EL (cell line): ENCODE measurements at places on chromosomes 6 and 20.

GRCh38 chr6:152012227-152012626 lies 204.7 kb downstream of the ESR1 start:
- no peak for DNase-seq

- DNase-seq, result peak; percentile 75
Measured at GRCh38 chr6:75397656-75398465, 95.7 kb downstream of the FILIP1 start.

GRCh38 chr6:25017486-25017885 lies 81.7 kb upstream of the RIPOR2 start:
- DNase-seq, result no peak

GRCh38 chr6:92708945-92709344 lies 710.4 kb downstream of the EPHA7 start:
- no peak for DNase-seq

DNA sequence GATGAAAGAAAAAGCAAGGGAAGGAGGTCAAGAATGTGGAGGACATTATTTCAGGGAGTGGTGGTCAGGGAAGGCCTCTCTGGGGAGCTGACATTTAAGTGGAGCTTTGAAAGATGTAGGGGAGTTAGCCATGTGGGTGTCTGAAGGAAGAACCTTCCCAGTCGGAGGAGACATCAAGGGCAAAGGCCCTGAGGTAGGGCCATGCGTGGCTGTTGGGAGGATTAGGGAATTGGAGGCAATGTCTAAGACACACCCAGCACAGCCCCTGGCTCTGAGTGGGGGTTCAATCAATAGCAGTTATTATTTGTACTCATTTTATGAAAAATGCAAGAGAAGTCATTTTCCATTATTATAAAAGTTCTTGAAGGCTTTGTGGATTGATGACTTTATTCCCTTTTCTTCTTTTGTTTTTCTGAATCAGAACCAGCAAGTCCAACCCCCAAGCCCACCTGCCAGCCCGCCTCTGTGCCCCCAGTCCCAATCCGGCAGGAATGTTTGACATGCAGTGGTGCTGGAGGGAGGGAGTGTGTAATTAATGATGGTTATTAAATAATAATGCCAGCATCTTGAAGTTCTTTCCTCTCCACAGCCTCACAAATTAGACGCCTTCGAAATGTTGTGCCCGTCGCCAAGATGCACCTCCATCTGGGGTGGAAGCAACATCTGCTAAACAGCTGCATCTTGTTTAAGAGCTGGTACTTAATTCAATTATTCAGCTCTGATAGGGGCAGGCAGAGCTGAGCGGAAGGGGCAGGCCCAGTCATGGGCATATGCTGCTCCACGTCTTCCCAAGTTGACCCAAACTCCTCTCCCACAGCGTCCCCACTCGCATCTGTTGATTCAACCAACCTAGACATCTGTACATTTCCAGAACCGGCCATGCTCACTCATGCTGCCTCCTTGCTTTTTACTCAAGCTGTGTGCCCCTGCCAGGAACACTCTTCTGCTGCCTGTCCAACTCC lies 81.3 kb upstream of the SIRPA start:
- DNase-seq, result no peak

GRCh38 chr20:50338479-50339391 lies 148.1 kb downstream of the CEBPB start:
- no peak for DNase-seq

DNA sequence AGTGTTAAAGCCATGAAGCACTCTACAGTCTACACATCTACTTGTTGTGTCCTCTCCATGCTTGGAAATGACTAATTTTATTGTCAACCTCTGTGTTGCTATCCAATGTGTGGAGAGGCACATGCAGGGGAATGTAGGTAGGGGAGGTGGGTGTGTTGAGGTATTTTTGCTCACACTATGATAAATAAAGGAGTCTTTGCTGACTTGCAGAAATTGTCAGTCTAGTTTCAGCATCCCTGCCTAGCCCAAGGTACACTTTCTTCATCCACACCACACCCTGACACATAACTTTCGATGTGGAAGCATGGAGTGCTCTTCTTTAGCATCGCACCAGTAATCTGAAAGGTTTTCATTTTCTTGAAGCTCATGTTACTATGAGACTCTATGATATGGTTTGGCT lies 264.0 kb downstream of the TRDN start:
- DNase-seq, result no peak

DNA sequence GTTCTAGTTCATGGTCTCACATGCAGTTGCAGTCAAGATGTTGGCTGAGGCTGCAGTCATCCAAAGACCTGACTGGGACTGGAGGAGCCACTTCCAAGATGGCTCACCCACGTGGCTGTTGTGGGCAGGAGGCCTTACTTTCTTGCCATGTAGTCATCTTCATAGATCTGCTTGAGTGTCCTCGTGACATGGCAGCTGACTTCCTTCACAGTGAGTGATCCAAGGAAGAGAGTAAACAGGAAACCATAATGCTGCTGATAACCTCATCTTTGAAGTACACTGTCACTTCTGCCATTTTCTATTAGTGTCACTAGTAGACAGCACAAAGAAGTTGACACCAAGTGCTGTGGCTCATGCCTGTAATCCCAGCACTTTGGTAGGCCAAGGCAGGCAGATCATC lies 40.1 kb upstream of the AKIRIN2 start:
- DNase-seq, result no peak

- DNase-seq, result peak; percentile 69
Measured at GRCh38 chr6:35154262-35154661, 13.1 kb upstream of the TCP11 start.

- peak; percentile 38 for DNase-seq
Measured at GRCh38 chr20:34715384-34715783, 11.2 kb downstream of the TP53INP2 start.

GRCh38 chr6:63783096-63783495 lies 147.5 kb downstream of the PHF3 start:
- DNase-seq, result no peak

DNA sequence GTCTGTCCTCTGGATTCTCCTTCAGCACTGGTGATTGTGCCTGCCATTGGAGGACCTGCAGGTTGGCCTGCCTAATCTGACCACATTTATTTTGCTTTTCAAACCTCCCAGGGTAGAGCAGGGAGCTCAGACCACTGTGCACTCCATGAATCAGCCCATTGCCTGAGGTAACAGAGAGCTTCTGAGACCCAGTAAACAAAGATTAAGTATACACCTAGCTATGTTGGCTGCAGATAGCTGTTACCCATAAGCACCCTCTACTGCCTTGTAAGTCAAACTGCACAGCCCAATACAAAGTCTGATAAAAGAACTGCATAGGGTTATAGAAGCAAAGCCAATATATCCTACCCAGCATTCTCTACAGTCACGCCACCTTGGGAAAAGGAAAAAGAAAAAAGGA lies 338.7 kb downstream of the HTR1B start:
- peak; percentile 47 for DNase-seq
